Activated CD4-positive, alpha-beta T cell treated with anti-CD3 and anti-CD28 coated beads for 36 hours (primary cell): ENCODE measurements at places on chromosomes 1 and 21. TPM values are rescaled to one million over a fixed set of nuclear protein-coding genes. Genes with fewer than 3 reads are reported as not detected.

DNA sequence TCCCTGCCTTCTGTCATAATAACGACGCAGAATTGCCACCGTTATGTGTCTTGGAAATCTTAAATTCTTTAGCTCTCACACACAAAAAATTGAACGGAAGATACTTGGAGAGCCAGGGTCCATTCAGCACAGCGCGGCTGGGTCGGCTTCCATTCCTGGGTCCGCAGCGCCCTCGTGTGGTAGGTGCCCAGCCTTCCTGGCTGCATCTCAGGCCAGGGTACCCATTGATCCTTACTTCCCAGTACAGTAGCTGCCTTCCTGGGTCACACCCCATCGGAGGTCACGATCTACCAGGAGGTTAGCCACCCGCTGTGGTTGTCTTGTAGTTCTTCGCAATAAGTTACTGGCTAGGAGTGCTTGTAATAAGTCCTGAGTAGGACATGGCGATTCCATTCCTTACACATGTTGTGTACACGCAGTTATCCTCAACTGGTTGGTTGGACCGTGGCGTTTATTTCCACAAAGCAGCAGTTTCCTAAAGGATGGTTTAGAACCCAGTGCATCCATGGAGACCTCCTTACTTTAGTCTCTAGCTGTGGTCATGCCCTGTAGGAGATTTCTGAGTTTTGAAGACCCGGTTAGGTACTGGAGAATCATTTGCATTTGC is 9.9 kb upstream of the MTARC1 start:
- DNase-seq = peak; percentile 87
- H3K4me1 ChIP-seq = no peaks in the 10 kb centered on the region
- no peak overlapping the region for H3K27ac ChIP-seq
- peaks cover 11% of the 10 kb centered on the region for H3K27me3 ChIP-seq
- no peak overlapping the region for H3K4me3 ChIP-seq

DNA sequence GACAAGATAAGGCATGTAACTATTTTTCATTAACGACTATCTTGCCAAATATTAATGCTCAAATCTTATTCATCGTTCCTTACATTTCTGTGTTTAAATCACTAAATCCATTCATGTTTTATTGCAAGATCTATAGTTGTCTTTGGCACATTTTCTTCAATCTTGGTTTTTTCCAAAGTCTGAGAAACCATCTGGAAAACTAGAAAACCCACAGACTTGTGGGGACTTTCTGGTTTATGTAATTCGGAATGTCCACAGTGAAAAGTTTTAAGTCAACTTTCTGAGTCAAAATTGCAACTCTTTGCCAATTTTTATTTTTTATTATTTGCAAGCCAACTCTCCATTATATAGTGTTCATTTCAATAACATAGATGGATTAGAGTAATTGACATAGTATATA is 520.8 kb upstream of the ADAMTS5 start:
- no peaks in the 10 kb centered on the region for H3K36me3 ChIP-seq
- H3K4me3 ChIP-seq = no peak overlapping the region
- no peaks in the 10 kb centered on the region for H3K4me1 ChIP-seq
- no peak for DNase-seq
- H3K27ac ChIP-seq = no peak overlapping the region

GRCh38 chr1:232518349-232518748 is 111.6 kb downstream of the SIPA1L2 start:
- H3K4me3 ChIP-seq = no peak overlapping the region
- H3K4me1 ChIP-seq = no peaks in the 10 kb centered on the region
- H3K36me3 ChIP-seq = peaks cover 1% of the 10 kb centered on the region

DNA sequence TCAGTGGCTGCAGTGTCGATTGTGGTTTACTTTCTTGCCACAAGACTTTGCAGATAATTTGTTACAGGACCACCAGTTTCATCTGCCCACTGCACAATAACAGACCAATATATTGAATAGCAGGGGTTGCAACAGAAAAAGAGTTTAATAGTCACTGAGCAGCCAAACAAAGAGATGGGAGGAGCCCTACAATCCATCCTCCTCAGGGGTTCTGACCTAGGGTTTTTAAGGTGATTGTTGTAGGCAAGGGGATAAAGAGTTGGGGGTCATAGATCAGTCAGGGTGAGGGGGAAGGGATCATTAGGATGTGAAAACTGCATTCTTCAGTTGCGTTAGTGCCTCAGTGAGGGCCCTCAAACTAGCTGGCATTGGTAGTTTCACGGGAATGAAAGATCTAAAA is 110.7 kb upstream of the OLFM3 start:
- H3K27me3 ChIP-seq = no peaks in the 10 kb centered on the region
- H3K4me1 ChIP-seq = no peaks in the 10 kb centered on the region
- H3K27ac ChIP-seq = no peak overlapping the region
- DNase-seq = no peak
- H3K4me3 ChIP-seq = no peak overlapping the region

DNA sequence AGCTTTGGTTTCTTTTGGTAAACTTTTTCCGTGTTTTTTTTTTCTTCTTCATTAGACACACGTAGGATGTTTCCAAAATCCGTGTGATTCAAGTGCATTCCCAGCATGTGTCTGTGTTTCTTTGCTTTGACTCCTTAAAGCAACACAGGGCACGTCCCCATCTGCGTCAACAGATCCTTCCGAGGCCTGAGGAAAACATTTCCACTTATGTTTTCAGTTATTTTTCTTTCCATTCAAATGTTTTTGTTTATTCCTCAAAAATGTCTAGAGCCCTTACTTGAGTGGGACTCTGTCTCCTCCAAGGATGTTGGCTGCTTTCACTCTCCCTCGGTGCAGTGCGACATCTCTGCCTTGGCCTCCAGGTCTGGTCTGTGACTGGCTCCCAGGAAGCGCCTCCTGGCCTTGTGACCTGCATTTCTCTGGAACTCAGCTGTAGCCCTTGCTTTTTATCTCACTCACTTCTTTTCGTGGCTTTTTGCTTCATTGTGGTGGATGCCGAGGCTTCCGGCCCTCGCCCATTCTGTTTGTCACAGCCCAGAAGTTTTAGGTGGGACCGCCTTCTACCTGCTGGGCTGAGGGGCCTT is 31.3 kb upstream of the SLC19A1 start:
- no peaks in the 10 kb centered on the region for H3K36me3 ChIP-seq
- DNase-seq = no peak
- H3K4me3 ChIP-seq = no peak overlapping the region
- H3K4me1 ChIP-seq = no peaks in the 10 kb centered on the region
- no peaks in the 10 kb centered on the region for H3K27me3 ChIP-seq

DNA sequence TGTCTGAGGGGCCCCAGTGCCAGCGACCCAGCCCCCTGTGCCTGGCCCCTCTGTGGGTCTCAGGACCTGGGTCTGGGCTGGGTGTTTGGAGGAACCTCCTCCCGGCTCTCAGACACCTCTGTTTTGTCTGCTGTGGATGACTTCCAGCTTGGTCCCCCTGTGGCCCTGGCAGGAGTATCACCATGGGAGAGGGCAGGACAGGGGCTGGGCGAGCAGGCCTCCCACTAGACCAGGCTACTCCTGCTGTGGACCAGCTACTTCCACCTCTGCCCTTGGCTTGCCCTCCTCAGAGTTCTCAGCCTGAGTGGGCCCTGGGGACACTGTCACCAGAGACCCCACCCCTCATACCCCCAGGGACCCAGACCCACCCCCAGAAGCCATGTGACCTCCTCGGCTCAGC is 21.8 kb downstream of the PLCH2 start:
- H3K4me3 ChIP-seq = no peak overlapping the region
- no peaks in the 10 kb centered on the region for H3K27me3 ChIP-seq
- no peak for DNase-seq
- no peak overlapping the region for H3K27ac ChIP-seq

- DNase-seq = no peak
- no peak overlapping the region for H3K27ac ChIP-seq
- no peaks in the 10 kb centered on the region for H3K36me3 ChIP-seq
- no peak overlapping the region for H3K4me3 ChIP-seq
- no peaks in the 10 kb centered on the region for H3K27me3 ChIP-seq
Observed at GRCh38 chr1:227899141-227899819, 48.5 kb downstream of the WNT9A start.

DNA sequence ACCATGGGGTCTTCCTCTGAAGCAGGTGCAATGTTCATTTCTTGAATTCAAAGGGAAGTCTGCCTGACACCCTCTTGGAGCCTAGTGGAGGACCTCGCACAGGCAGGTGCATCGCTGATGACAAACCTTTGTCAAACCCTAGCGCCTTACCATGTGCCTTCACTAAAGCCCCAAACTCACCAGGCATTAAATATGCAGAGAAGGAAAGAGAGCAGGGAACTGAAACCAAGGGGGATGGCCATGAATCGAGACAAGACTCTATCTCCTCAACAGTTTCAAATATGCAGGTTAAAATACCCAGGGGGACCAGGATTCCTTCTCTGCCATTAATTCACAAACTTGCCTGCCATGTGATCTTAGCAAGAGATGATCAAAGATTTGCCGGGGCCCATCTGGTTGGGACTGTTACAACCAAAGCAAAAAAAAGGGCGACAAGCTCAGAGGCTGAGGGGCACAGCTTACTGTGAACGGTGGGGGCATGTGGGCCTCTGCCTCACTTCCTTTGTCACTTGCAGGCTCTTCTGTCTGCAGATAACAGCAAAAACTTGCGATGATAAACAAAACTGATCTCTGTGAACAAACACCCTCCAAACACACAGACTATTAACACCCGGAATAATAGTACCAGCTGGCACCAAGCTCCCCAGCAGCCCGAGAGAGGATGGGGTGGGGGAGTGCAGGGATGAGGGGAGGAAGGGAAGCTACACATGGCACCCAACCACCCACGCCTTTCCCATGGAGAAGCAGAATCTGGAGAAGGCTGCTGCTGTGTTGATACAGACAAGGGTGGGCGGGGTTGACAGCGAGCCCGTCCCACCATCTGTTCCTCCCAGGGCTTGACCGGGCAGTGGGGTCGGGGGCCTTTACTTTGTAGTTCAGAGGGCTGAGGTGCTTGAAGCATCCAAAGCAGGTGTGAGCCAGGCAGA is 33.9 kb downstream of the TMEM63A start:
- H3K4me3 ChIP-seq = no peak overlapping the region
- no peak for DNase-seq
- peaks cover 37% of the 10 kb centered on the region for H3K36me3 ChIP-seq

DNA sequence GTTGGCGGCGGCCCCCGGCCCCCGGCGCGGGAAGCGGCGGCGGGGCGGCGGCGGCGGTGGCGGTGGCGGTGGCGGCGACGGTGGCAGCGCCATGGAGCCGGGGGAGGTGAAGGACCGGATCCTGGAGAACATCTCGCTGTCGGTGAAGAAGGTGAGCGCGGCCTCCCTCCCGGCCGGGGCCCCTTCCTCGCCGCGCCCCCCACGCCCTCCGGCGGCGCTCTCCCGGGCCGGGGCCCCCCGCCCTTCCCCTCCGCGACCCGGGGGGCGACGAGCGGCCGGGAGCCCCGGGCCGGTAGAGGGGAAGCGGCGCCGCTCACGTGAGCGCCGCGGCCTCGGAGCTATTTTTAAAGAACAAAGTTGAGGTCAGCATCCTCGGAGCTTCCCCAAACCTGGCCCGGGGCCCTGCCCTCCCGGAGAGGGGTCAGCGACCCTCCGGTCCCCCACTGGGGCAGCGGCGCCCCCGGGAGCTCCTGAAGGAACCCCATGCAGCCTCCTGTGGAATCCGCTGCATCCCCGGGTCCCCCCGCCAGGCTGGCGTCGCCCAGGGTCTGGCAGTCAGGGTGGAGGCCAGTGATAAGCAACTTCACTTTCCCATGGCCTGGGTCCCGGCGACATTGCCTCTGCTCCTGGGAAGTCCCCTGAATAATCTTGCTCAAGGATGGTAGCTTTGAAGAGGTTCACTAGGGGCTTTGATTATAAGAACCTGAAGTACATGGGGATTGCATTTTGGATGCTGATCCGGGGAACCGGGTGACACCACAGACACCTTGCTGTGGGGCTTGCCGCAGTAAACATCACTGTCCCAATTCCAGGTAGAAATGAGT is 560 bp downstream of the PLEKHM2 start:
- peak; percentile 60 for DNase-seq
- peak overlapping the region; percentile 86 for H3K4me3 ChIP-seq
- no peaks in the 10 kb centered on the region for H3K27me3 ChIP-seq
- peaks cover 19% of the 10 kb centered on the region for H3K36me3 ChIP-seq
- peaks cover 53% of the 10 kb centered on the region for H3K4me1 ChIP-seq
- H3K27ac ChIP-seq = peak overlapping the region; percentile 92

GRCh38 chr1:86516335-86516734 is 30.5 kb upstream of the CLCA4 start:
- no peak overlapping the region for H3K4me3 ChIP-seq
- no peaks in the 10 kb centered on the region for H3K36me3 ChIP-seq
- peaks cover 3% of the 10 kb centered on the region for H3K27me3 ChIP-seq
- DNase-seq = no peak

GRCh38 chr1:185566995-185567394 is 167.2 kb upstream of the HMCN1 start:
- peak overlapping the region; percentile 22 for H3K4me3 ChIP-seq
- no peaks in the 10 kb centered on the region for H3K36me3 ChIP-seq
- H3K27ac ChIP-seq = peak overlapping the region; percentile 79

DNA sequence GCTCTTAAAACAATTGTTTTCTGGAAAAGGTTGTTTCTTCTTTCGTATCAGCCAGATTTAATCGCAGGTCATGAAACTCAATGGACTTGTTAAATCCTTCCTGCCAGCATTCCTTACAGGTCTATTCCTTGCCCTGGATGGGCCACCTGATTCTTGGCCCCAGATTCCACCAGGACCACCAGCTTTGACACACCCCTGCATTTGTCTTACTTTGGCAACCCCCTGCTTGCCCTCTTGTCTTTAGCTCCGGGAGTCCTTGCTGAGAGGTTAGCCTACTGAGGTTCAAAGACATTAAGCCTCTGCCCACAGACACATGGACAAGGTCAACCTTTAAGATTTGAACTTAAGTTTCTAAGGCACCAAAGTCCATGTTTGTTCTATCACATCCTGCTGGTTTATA is 27.1 kb upstream of the DAB1 start:
- H3K27me3 ChIP-seq = peaks cover 7% of the 10 kb centered on the region
- H3K27ac ChIP-seq = no peak overlapping the region
- H3K4me3 ChIP-seq = no peak overlapping the region
- H3K4me1 ChIP-seq = no peaks in the 10 kb centered on the region

- peaks cover 11% of the 10 kb centered on the region for H3K4me1 ChIP-seq
- no peaks in the 10 kb centered on the region for H3K36me3 ChIP-seq
- no peak for DNase-seq
- no peaks in the 10 kb centered on the region for H3K27me3 ChIP-seq
- H3K4me3 ChIP-seq = no peak overlapping the region
- no peak overlapping the region for H3K27ac ChIP-seq
Observed at GRCh38 chr1:51524817-51525216, 5.8 kb upstream of the EPS15 start.

DNA sequence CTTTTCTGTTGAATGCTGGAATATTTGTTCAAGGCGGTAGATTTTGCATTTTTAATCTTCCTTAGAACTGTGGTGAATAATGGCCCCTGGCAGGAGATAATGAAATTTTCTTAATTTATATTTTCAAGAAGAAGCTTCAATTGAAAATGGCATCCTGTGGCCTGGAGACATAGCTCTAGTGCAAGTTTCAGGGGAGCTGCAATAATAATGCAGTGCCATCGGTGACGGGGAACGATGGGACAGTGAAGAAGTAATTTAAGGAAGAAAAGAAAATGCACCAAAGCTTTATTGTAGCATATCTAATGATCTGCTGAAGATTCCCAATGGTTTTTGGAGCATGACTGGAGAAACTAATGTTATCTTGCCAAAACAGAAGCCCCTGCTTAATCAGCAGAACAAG is 128.4 kb downstream of the ADGRL2 start:
- H3K4me1 ChIP-seq = no peaks in the 10 kb centered on the region
- no peak overlapping the region for H3K4me3 ChIP-seq
- H3K27me3 ChIP-seq = no peaks in the 10 kb centered on the region
- H3K36me3 ChIP-seq = no peaks in the 10 kb centered on the region
- no peak overlapping the region for H3K27ac ChIP-seq

Gene F3
- 0.07 TPM for total RNA-seq

Gene DENND2C
- total RNA-seq = 0.73 TPM

Gene MYOC
- not detected for total RNA-seq

Gene DMRTA2
- total RNA-seq = not detected

Gene DRAXIN
- total RNA-seq = 0.04 TPM

Gene SELP
- 0.50 TPM for total RNA-seq

Gene CD34
- 0.02 TPM for total RNA-seq

Gene CYP4B1
- total RNA-seq = not detected
